ENCODE measurements at places on chromosomes 13 and 19.

DNA sequence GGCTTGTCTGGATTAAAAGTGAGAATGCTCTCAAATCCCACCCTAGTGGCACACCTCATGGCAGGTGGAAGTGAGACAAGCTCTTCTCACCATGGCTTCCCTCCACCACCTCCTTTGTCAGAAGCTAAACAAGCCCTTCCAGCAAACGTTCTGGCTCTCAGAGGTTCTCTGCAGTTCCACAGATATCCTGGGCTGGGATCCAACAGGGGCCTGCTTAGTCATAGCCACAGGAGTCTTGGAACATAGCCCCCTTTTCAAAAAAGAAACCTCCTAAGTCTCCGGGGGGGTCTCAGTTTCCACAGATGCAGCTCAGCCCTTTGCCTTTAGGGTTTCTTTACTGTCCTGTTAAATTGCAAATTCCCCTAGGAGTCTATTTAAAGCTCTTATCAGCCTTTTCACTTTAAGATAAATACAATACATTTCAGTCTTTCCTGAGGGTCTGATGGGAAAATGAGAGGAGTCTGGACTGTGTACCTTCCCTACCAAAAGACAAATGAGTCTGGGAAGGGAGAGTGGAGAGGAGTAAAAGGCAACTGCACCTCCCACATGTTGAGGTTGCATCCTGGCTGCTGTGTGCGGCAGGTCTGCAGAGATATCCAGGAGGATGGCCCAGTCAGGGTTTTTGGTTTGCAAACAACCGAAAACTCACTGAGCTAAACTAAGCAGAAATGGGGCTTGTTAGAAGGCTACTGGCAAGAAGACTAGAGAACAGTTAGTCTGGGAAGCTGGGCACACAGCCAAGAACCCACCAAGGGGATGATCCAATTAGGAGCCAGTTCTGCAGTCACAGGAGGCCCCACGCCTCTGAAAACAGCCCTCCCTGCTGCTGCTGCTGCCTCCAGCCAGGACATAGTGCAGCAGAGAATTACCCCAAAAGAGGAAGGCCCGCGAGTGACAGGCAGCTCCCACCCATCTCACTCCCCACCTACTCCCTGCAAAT is 41.4 kb upstream of the SERP2 start:
- no peak for DNase-seq

DNA sequence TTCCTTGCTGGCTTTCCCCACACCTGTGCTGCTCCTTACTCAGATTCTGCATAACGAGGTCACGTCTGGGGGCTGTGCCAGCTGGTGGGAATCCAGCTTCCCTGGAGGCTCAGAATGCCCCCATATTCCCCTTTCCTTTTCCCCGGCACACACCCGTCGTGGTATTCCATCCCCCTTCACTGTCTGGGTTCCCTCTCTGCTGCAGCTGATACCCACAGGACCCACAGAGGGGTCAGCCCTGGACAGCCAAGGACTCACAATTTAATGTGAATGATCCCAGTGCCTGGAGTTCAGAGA is 4.2 kb upstream of the MYH14 start:
- DNase-seq, result no peak

- DNase-seq, result no peak
Observed at GRCh38 chr19:33366127-33366526, 7.4 kb upstream of the CEBPG start.

GRCh38 chr19:4065430-4066175 is 1.1 kb downstream of the ZBTB7A start:
- peak; percentile 97 for DNase-seq

- DNase-seq, result no peak
Observed at GRCh38 chr19:37877147-37877546, 29.2 kb downstream of the WDR87 start.

DNA sequence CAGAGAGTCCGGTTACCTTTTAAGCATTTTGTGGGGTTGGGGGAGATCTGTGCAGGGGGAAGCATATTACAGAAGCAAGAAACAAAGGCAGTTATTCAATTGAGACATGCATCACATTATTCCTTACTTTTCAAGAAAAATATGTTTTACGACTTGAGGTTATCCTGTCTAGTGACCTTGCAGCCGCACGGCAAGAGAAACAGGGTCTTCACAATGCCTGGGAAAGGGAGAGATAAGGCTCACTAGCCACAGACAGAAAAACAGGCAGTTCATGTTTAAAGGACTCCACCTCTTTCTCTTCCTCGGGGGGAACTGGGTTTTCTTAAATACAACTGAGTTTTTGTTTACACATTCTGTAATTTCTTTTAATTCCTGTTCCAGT is 536 bp upstream of the NCR1 start:
- DNase-seq, result no peak

Data from HFFc6 (cell line).